ENCODE measurements at places on chromosomes 13 and 19. TPM values are rescaled to one million over a fixed set of nuclear protein-coding genes. Genes with fewer than 3 reads are reported as not detected.
A peak's percentile ranks its signal among the peaks of the same experiment; 100 is the strongest.

DNA sequence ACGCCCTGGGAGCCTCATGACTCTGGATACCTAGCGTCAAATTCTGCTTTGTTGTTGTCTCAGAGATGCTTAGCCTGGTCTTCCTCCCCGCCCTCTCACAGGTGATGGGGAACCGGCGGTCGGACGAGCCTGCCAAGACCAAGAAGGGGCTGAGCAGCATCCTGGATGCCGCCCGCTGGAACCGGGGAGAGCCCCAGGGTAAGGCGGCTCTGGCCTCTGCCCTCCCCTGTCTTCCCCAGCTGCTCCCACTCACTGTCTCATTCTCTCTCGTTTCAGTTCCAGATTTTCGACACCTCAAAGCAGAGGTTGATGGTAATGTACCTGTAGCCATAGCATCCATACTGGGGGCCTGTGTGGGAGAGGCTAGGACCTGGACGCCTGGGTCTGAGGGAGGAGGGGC, 11.4 kb downstream of the ARHGEF1 start:
- no peak for DNase-seq

GRCh38 chr13:85544756-85545155, 254.5 kb downstream of the SLITRK6 start:
- no peak for DNase-seq

DNA sequence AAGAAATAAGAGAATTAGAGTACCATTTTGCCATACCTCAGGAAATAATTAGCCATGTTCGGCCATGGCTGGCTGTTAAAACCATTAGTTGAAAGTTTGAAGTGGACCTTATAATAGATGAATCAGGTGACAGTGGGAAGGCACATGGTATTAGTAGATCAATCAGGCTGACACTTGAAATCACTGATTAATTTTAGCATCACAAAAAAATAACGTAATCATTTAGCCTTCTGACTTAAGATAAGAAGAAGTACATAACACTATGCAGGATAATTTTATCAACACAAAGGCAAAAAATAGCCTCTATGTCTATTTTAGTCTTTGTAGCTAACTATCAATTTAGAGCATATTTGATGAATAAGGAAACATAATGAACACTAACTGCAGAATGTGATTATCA, 615.5 kb downstream of the PCDH17 start:
- DNase-seq: no peak

DNA sequence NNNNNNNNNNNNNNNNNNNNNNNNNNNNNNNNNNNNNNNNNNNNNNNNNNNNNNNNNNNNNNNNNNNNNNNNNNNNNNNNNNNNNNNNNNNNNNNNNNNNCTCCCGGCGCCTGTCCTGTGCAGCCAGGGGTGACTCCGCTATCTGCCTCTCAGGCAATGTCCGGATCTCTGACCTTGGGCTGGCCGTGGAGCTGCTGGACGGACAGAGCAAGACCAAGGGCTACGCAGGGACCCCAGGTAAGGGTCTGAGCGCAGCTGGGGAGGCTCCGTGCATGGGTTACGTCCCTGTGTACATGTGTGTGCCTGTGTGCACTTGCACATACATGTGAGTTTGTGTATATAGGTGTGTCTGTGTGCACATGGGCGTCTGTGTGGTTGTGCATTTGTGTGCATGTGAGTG, 36.1 kb upstream of the TMEM255B start:
- no peak for DNase-seq

GRCh38 chr13:41938918-41939317, 22.0 kb downstream of the VWA8 start:
- DNase-seq: no peak

GRCh38 chr19:29516358-29516725, 9.5 kb upstream of the VSTM2B start:
- no peak for DNase-seq

GRCh38 chr19:48686088-48686487, 9.7 kb upstream of the FUT2 start:
- DNase-seq: no peak

DNA sequence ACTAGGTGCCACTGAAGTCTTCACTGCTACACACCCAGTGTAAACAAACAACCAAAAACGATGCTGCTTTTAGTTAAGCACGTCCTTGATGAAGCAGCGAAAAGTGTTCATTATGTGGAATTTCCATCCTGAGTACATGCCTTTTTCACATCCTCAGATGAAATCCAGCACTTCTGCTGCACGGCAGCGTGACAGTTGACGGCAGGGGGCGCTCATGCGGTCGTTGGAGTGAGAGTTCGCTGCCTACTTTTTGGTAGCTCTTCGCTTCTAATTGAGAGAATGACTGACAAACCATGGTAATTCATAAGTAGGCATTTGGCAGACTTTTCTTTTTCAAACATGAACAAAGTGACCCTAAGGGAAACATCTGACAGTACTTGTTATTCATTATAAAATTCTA, 1124.9 kb downstream of the EFNB2 start:
- DNase-seq: peak; percentile 79

DNA sequence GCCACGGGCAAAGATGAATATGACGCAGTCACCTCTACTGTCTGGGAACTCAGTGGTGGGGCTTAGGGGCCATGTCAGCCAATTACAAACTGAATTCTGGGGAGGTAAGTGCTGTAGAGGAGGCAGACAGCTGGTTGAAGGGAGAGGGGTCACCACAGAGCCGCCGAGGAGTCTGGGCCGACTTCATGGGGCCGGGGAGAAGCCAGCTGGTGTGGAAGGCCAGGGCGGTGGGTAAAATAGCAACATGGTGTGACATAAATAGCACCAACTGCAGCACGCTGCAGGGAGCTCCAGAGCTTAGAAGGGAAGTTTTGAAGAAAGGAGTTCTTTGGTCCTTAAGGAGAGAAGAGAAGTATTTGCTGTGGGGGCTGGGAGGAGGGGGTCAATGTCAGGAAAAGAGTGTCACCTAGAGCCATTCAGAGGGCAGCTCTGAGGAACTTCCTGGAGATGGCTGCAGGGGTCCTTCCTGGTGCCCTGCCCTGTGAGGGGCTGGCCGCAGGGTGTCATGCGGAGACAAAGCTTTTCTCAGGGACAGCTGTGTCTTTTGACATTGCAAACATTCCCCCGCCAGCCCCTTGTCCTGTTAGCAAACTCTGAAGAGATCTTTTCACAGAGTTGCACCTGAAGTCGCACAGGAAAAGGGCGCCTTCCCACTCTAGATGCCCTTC, 6.4 kb downstream of the METTL21C start:
- DNase-seq: no peak

DNA sequence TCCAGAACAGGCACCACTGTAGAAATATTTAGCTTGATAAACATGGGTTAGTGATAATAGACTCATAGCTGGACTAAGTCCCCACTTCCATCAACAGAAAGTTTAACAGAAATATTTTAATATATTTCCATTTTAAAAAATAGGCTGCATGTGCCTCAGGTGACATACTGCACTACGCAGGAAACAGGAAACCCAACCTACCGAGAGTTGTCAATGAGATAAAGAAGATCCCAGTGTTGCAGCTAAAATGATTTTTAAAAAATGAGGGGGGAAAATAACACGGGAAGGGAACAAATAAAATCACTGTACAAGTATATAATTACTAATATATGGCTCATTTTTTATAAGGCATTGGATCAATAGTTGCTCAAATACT, 154.8 kb downstream of the TBC1D4 start:
- DNase-seq: no peak

DNA sequence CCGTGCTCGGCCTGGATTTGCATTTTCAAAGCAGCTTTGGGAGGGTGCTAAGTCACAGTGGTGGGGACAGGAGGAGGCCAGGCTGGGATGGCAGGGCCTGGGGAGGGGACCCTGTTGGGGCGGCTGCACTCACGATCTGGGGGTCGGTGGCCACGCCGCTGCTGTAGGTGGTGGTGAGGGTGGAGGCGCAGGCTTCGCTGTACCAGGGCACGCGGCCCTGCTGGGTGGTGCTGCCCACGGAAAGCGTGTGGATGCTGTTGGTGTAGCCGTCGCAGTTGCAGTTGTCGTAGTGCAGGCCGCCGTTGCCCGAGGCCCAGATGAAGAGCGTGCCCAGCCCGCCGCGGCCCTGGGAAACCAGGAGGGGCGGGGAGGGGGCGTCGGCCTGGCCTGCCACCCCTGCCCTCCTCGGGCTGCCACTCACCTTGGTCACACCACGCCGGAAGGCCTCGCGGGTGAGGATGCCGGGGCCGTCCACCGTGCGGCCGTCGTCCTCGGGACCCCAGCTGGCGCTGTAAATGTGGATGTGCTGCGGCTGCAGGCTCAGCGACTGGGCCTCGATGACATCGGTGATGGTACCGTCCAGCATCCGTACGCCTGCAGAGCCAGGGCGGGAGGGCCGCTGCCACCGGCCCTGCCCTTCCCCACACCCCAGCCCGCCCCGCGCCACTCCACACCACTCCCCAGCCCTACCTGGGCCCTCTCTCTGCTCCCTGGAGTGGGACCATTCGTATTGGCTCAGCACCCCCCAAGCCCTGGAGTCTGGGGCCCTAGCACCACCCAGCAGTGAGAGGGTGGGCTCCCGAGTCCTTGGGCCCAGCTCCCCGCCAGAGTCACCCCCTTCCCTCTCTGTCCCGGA, 3.2 kb downstream of the PCSK4 start:
- no peak for DNase-seq

DNA sequence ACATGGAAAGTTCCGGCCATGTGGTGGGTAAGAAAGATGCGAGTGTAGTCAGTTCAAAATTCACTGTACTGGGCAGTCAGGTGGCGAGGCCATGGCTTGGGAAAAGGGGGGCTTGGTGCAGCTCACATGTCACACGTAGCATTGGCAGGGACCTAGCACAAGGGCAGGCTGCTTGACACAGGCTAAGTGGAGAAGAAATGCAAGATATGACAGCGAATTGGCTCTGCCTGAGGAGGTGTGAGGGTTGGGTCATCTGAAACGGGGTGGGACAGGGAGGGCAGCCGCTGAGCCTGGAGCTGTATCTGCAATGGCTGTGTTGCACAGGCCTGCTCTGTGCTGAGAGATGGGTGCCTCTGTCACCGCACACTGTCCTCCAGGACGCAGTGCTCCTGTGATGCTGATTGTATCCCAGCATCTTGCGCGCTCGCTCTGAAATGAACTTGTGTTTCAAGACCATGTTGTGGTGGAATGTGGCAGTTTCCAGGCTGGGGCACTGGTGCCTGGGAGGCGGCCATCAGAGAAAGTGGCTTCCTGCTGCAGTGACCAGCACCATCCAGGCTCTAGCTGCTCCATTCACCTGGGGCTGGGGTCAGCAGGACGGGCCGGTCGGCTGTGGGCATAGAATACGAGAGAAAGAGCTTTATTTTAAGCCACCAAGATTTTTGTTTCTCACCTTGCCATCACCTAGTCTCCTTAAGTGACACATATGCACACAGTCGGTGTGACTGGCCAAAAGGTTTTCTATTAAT, 70.3 kb downstream of the TEX29 start:
- no peak for DNase-seq

- no peak for DNase-seq
These were observed 2.4 kb downstream of the BTBD2 start for GRCh38 chr19:2012941-2013682.

DNA sequence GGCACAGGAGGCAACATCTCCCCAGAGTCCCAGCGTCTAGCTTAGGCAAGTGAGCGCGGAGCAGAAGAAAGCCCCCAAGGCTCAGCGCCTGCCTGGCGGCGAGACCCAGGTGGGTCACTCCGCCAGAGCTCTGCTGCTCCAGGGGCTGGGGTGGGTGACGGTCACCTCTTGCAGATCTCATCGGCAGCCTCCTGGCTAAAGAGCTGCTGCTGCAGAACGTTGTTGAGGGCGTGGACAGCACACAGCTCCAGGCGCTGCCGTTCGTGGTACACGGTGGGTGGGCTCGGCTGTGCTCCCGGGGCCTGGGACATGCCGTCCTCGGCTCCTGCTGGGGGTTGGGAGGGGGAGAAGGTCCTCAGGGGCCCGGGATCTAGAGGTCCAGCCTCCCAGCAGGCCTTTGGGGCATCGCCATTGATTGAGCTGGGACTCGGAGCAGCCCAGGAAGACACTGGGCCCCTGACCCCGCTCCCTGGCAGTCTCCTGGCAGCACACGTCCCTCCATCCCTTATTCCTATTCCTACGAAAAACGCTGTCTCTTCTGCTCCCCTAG, 795 bp downstream of the JOSD2 start:
- no peak for DNase-seq

DNA sequence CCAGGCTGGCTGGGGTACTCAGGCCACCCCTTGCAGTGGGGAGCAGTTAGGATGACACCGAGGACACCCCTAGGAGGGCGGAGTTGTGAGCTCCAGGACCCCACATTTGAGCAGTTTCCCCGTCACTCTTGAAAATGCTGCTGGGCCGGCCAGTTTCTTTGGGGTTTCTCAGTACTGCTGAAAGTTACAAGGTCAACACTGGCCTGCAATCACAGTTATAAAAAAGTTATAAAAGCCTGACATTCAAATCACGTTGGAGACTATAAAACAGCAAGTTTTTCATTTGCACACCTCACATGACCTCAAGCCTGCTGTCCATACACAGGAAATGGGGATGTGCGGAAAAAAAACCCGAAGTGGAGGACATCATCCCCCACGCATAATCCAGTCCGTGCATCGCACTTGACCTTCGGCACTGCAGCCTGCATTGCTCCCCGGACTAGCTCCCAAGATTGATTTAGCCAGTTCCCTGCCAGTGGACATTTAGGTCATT, 27.0 kb downstream of the DNM2 start:
- DNase-seq: no peak

PCDH20 gene
- 10.7 TPM for polyA plus RNA-seq

CALR gene
- polyA plus RNA-seq: 789 TPM

MATK gene
- 2.9 TPM for polyA plus RNA-seq
